ENCODE measurements at places on chromosomes 13 and 19.

GRCh38 chr13:98657506-98658085, 80.7 kb upstream of the STK24 start:
- peak; percentile 25 for DNase-seq

DNA sequence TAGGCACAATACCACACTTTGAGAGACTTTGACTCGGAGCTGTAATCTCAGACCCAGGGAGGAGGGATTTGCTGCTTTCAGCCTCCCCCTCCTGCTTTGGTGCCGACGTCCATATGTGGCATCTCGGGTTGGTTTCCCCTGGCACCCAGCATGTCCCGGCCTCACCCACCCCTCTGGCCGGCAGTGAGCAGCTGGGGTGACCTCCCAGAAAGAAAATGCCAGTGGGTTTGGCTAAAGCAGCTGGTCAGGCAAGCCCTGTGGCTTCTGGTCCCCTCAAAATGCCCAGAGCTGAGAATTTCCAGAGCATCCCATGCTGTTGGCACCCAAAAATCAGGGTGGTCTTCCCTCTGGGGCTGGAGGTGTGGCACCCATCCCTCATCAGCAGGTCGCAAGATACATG, 34.1 kb downstream of the INSR start:
- no peak for DNase-seq

- DNase-seq, result peak; percentile 77
Observed at GRCh38 chr13:109274188-109274821, 512.1 kb downstream of the IRS2 start.

- no peak for DNase-seq
Observed at GRCh38 chr13:21318891-21319532, 140.1 kb downstream of the ZDHHC20 start.

DNA sequence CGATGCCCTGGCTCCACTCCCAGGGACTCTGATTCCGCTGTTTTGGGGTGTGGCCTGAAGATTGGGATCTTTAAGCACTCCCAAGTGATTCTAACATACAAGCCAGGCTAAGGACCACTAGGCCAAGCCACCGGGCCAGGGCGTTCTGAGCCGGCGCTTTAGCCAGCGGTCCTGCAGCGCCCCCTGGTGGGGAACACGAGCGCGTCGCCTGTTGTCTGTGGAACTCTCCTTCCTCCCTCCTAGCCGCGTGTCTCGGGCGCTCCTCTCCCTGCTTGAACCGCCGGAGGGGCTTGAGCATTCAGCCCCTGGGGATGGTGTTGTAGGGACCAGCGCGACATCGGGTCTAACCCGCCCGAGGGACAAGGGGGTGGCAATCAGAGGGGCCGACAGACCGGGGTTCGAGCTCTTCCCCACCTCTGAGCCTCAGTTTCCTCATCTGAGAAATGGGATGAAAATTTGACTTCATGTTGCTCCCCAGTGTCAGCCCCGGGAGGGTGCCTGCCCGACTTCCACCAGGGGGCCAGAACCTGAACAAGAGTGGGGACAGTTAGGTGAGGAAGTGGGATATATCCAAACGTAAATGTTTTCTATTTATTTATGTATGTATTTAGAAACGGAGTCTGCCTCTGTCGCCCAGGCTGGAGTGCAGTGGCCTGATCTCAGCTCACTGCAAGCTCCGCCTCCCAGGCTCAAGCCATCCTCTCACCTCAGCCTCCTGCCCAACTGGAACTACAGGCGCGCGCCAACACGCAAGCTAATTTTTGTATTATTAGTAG, 18.0 kb upstream of the PNMA8B start:
- DNase-seq, result peak; percentile 74

- peak; percentile 93 for DNase-seq
Observed at GRCh38 chr19:47613165-47614020, 4.5 kb downstream of the BICRA start.

- DNase-seq, result no peak
Observed at GRCh38 chr13:78497702-78498355, 105.5 kb downstream of the POU4F1 start.

DNA sequence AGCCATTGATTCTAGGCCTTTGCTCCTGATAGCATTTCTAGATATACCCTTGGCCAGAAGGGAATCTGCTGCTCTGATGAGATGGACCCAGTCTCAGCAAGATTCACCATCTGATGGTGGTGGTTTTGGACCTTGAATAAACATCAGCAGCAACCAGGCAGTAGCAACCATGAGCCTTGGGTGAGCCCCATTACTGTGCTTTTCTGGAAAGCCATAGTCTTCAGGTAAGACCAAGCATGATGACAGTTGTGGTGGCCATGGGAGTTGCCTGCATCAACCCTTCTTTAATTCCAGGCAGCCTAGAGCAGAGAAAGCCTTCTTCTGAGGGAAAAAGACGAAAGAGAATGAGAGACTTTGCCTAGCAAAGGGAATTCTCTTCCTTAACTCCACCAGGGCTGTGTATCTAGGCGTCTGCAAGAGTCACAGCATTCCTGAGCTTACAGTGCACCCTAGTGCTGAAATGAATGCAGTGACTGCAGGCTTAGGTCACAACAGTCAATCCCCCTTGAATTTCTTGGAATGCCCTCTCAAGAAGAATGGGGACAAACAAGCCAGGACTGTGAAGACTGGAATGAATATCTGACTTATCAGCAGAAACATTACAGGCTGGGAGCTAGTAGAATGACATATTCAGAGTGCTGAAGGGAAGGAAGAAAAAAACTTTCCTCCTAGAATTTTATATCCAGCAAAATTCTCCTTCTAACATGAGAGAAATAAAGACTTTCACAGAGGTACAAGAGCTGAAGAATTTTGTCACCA, 942.4 kb upstream of the PCDH20 start:
- DNase-seq, result peak; percentile 46

DNA sequence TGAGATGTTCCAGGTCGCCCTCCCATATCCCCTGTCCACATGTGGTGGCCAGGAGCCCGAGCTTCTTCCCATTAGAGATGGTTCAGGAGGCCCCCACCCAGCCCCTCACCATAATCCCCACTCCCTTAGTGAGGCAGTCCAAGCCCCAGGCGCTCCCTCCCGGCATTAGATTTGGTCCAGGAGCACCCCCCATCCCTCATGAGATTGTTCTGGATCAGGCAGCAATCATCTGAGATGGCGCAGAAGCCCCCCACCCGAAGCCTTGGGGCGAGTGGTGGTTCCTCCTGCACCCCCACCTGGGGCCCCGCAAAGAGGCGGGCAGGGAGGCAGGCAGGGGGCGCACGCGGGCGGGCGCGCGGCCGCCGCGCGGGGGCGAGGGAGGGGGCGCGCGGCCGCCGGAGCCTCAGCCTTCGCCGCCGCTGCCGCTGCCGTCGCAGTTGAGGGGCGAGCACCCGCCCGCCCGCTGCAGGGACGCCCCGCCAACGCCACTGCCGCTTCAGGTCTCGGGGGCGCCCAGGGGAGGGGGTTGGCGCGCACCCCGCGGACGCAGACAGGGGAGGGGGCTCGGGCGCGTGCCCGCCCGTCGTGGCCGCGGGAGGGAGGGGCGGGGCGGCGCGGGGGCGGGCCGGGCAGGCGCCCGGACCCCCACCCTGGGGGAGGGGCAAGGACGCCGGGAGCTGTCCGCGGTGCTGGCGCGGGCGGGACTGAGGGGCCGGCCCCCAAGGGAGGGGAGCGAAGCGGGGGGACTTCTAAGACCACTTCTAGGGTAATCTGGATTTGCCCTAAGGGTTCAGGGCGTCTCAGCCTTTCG, 46.4 kb upstream of the SHKBP1 start:
- no peak for DNase-seq

- no peak for DNase-seq
Observed at GRCh38 chr19:5396096-5396939, 55.7 kb upstream of the PTPRS start.

GRCh38 chr13:52850396-52851136, 2.1 kb upstream of the PCDH8 start:
- peak; percentile 23 for DNase-seq

- no peak for DNase-seq
Observed at GRCh38 chr13:29710511-29710910, 115.0 kb upstream of the SLC7A1 start.

DNA sequence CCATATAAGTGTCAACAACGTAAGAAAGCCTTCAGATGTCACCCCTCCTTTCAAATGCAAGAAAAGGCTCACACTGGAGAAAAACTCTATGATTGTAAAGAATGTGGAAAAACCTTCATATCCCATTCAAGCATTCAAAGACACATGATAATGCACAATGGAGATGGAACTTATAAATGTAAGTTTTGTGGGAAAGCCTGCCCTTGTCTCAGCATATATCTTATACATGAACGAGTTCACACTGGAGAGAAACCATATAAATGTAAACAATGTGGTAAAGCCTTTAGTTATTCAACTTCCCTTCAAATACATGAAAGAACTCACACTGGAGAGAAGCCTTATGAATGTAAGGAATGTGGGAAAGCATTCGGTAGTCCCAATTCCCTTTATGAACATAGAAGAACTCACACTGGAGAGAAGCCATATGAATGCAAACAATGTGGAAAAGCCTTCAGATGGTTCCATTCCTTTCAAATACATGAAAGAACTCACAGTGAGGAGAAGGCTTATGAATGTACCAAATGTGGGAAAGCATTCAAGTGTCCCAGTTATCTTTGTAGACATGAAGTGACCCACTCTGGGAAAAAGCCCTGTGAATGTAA, 11.1 kb downstream of the ZNF844 start:
- DNase-seq, result no peak

DNA sequence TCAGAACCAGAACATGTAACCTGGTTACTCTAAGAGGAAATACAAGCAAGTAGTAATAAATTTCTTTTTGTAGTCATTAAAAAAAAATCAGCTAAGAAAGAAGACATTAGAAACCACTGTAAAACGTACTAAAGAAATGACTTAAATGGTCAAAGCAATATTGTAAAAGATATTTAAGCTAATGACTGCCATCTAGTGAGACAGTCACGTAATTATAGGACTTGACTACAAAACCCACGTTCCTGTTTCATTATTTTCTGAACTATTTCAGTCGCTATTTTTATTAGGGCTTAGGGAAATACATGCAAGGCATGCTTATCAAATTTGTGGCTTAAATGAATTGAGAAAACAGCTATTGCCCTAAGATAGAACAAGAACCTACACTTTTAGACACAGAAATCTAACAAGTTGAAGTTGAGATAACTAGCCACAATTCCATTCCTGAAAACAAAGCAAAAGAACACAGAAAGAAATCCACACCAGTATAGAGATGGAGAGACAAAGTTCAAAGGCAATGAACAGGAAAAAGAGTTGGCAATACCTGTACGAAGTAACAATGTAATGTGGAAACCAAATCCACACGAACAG, 17.9 kb downstream of the ALG5 start:
- DNase-seq, result peak; percentile 54

GRCh38 chr13:29523199-29523961, 72.1 kb downstream of the SLC7A1 start:
- DNase-seq, result peak; percentile 86

GRCh38 chr13:77028202-77028601, 1.2 kb upstream of the FBXL3 start:
- DNase-seq, result no peak

DNA sequence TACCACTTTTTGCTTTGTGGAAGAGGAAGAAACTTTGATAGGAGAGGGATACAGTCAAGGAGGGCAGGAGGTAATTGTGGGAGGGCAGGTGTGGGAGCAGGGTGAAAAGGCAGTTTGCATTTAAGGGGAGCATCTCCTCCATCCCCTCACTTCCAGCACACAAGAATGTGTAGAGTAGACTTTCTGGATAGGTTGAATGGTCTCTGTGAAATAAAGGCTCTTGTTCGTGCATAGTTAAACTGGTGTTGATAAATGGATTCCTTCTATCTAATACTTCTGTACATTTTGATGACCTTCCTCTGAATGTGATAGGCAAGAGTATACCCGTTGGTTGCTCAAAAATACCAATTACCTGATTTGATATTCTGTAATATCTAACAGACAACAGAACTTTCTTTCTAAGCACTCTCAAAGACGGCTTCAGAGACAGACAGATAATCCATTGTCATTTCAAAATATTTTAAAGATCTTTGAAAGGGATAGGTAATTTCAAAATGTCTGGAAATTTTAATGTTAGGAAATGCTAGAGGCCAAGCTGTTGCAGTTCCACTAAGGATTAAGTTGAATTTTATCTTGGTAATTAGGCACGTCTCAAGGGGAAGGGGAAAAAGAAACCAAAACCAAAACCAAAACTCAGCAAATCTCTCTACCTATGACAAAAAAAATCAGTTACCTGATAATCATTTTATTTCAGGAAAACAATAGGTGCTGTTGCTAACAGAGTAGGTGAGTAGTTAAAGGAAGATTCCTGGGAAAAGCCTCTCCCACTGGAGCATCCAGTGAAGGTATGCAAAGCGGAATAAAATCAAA, 302.6 kb downstream of the COG6 start:
- DNase-seq, result no peak

DNA sequence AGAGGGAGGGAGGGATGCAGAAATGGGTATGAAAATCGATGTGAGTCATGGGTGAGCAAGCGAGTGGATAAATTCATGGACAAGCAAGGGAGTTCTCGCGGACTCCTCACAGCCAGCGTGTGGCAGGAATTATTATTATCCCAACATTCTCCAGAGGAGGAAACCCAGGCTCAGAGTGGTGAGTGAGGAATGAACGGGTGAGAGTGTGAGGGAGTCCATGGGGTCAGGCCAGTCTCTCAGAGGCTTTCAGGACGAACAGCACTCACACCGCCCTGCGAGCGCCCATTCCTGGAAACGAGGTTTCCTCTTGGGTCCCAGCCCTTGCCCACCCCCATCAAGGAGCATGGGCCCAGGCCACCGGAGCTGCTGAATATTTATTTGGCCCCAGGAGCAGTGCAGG, 6.3 kb upstream of the DNAAF3 start:
- DNase-seq, result peak; percentile 71

DNA sequence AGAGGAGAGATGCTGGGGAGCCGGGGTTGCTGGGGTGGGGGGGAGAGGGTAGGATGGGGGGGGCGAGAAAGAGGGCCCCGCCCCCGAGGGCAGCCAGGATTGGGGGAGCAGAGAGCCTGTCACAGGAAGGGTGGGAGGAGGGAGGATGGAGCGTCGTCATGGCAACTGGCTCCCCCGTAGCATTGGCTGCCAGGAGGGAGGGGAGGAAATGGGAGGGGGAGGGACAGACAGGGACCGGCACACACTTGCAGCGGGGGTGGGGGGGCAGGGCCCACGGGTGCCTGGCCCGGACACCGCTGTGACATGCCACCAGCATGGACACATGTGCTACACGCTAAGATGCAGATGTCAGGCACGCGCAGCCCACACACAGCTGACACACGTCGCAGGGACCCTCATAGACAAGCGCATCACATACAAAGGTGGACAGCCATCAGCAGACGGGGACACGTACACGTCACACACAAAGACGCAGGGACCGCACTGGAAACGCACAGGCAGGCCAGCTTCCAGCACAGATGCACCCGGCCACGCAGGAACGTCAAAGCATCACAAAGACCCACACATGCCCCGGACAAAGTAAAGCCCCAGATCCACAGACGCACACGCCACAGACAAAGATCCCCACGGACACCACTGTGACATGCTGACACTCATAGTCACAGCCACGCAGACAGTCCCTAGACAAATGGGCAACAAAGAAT, at the start of gene LMTK3:
LMTK3 (minus strand) TSS at position 36 of the 704 bp plus-strand sequence. CDS start 259 bp downstream, outside the sequence.
- DNase-seq, result peak; percentile 51

- no peak for DNase-seq
Observed at GRCh38 chr19:2363419-2363818, 3.4 kb downstream of the TMPRSS9 start.

- no peak for DNase-seq
Observed at GRCh38 chr13:106498571-106498970, 36.9 kb downstream of the EFNB2 start.

- no peak for DNase-seq
Observed at GRCh38 chr13:49625392-49626079, 2.8 kb upstream of the ARL11 start.

GRCh38 chr13:94620286-94620896, 18.7 kb downstream of the GPR180 start:
- no peak for DNase-seq
